ENCODE measurements at places on chromosomes 1 and 21.

- DNase-seq: peak; percentile 45
These were observed 272.5 kb downstream of the RRAGC start for GRCh38 chr1:38586993-38587646.

DNA sequence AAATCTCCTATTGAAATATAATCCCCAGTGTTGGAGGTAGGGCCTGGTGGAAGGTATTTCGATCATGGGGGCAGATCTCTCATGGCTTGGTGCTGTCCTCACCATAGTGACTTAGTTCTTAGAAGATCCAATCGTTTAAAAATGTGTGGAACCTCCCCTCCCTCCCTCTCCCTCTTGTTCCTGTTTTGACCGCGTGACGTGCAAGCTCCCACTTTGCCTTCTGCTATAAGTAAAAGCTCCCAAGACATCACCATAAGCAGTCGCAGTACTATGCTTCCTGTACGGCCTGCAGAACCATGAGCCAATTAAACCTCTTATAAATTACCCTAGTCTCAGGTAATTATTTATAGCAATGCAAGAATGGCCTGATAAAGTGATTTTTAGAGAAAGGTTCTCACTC is 10.9 kb upstream of the RGS2 start:
- no peak for DNase-seq

GRCh38 chr1:165900576-165901380 is 73.4 kb downstream of the UCK2 start:
- DNase-seq: no peak

GRCh38 chr1:18948913-18949685 is 7.4 kb downstream of the IFFO2 start:
- DNase-seq: no peak

DNA sequence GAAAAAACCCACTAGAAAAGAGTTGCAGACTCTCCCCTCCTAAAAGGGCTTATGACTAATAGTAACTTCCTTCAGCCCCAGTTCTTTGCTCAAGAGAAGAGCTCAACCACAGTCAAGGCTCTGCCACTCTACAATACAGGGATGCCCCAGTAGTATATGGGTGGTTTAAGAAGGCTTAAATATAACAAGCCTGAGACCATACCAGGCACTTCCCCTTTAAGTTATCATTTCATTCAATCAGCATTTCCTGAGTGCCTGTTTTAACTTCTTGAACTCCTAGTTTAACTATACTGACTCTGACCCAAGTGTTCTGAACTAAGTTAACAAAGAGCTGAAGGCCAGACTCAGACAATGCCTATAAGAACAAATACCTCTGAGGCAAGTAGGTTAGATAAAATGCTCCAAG is 19.8 kb downstream of the PRPF38A start:
- DNase-seq: peak; percentile 76

DNA sequence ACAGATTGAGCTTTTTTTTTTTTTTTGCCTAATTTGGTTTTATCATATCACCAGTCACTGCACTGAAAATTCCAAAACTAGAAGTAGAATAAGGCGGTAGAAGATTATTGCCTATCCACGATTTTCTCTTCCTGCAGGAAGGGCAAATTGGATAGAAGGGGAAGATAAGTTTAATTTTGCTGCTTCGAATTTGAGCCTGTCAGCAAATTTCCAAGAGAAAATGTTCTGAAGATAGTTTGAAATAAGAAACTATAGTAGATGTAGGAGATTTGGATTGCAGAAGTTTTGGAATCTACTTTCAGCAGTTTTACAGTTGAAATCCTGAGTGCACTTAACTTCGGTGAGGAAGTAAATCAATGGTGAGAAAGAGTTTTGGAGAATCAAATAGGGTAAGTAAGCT is 164.9 kb downstream of the PTBP2 start:
- DNase-seq: no peak

DNA sequence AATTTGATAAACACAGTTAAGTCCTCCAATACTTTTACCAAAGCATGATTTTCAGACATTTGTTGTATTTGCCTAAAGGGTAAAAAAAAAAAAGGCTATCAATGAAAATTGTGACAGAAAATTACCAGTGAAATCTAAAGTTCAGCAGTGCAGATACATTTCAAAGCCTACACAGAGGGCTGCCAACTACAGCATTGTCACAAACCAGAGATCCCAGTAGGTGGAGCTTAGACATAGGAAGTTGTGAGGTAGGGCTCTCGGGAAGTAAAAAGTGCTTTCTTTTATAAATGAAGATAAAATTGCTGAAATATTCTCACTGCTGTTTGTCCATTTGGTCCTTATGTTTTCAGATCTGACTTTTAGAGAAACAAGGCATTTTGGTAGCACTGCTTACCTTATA is 123.0 kb downstream of the DYRK1A start:
- no peak for DNase-seq
